ENCODE measurements at places on chromosomes 3 and 15. TPM values are rescaled to one million over a fixed set of nuclear protein-coding genes. Genes with fewer than 3 reads are reported as not detected.

DNA sequence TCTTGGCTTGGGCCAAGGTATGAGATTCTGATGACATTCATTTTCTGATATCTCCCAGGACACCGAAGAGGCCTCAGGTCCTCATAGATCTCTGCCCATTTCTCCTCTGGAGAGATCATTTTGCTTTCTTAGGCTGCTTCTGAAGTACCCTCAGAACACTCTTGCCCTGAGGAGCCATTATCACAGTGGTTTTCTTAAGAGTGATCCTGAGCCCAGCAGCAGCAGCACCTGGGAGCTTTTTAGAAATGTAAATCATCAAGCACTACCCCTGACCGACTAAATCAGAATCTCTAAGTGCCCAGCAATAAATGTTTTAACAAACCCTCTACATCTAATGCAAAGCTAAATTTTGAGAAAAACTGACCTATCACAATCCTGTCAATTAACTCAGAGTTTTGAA, 40.6 kb upstream of the SLC9A9 start:
- no peak for DNase-seq

GRCh38 chr15:31344823-31345605, 18.4 kb downstream of the KLF13 start:
- DNase-seq, result no peak

DNA sequence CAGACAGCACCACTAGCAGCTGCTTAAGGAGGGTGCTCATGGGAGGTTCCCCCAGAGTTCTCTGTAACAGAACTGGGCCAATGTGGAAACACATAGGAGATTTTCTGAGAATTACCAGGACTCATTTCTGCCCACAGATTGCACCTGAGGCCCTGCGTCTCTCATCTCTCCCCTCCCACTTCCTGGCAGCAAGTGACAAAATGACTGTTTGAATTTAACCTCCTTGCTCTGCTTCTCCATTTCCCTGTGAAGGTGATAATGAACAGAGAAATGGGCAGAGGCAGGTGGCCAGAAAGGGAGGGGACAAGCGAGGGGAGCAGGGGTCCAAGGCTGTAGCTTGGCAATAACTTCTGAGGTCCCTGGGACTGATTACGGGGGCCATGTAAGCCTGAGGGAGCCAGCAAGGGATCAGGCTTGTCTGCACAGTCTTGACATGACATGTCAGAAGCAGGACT, 8.0 kb downstream of the EPHB1 start:
- no peak for DNase-seq

Gene CHST13
- total RNA-seq, result 0.29 TPM
